ENCODE measurements at places on chromosomes 2 and 18.

DNA sequence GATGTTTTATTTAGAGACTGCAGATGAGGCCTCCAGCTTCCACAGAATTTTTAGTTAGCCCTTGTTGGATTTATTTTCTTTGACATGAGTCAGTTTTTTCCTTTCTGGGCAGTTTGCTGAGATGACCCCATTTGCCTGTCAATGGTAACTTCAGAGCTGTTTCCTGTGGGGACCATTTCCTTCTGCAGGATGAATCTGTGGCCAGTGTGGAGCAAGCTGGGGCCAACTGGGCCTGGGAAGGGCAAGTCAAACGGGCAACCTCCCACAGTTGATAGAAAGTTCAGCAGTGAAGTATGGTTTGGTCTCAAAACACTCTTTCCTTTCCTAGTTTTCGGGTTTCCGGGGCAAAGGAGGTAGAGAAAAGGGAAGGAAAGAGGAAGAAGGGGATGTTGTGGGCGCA, 291.4 kb upstream of the NRP2 start:
- no peak for DNase-seq

DNA sequence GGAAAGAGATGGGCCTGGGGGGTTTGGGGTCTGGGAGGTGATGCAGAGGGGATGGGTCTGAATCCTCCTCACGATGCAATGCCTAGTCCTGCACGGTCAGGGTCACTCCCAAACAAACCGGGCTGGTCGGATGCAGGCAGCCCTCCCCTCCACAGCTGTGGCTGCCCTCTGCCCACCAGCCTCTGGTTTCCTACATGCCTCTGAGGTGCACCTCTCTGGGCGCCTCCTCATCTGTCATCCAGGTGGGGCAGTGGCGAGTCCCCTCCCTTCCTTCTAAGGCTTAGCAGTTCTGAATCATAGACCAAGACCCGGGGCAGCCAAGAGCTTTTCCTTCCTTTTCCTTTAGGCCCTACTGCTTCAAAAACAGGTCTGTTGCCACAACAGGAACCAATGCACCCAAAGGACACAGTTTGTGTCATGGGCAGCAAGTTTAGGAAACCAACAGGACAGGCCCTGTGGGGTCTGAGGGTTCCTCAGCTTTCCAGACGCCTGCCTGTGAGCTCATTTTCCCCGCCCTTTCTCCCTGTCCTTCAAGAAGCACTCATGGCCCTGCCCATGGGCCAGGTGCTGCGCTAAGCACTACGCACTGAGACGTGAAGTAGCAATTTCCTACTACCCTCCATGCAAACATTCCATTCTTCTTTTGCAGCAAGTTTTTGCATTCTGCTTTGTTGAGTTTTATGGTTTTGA, 6.5 kb upstream of the MAL start:
- no peak for DNase-seq

GRCh38 chr18:25805323-25805722, 285.1 kb downstream of the SS18 start:
- no peak for DNase-seq

DNA sequence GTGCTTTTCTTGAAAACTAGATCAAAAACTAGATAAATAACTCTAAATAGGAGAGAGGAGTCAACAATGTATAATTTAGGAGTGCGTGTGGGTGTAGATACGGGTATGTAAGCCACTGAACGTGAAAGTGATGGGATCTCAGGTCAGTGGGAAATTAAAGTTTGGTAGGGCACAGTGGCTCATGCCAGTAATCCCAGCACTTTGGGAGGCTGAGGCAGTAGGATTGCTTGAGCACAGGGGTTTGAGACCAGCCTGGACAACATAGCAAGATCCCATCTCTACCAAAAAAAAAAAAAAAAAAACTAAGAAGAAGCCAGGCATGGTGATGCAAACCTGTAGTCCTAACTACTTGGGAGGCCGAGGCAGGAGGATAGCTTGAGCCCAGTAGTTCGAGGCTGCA, 247.1 kb downstream of the ANAPC1 start:
- DNase-seq, result no peak

GRCh38 chr2:240121190-240121589, 14.9 kb downstream of the COPS9 start:
- DNase-seq, result no peak

All from heart right ventricle (tissue), 16 donors.